NCI-H226 (cell line): ENCODE measurements at places on chromosomes 16 and 17.

- no peak for DNase-seq
These were observed 249.2 kb downstream of the FOXL1 start for GRCh38 chr16:86827521-86827920.

- DNase-seq: no peak
These were observed 36.3 kb downstream of the MYH3 start for GRCh38 chr17:10620823-10621222.

DNA sequence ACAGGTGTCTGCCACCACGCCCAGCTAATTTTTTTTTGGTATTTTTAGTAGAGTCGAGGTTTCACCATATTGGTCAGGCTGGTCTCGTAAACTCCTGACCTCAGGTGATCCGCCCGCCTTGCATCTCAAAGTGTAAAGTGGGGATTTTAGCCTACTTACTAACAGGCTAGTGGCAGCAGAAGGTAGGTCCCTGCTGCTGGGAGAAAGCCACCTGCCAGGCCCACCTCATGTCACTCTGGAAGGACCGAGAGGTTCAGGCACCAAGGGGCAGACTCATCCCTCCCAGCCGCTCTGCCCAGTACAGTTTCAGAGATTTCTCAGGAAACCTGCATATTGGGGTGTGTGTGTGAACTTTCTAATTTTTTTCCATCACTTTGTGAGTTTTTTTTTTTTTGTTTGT, 2.1 kb upstream of the RCVRN start:
- no peak for DNase-seq

DNA sequence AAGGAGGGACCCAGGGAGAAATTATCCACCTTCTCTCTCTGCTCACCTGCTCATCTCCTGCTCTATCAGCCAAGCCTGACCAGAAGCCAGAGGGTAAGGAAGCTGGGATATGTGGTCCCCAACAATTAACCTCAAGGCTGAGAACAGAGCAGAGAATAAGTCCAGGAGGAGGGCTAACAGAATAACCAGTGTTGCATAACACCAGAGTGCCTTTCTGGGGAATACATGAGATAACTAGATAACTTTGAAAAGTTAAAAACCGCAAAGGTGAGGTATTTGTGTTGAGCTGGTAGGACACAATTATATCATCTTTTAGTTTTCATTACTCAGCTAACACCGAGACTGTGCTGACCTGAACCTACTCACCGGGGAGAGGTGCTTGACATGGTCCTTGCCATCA, 180.8 kb downstream of the SALL1 start:
- no peak for DNase-seq
